ENCODE measurements at places on chromosomes 7 and 10. TPM values are rescaled to one million over a fixed set of nuclear protein-coding genes. Genes with fewer than 3 reads are reported as not detected.

- H3K27me3 ChIP-seq = no peaks in the 10 kb centered on the region
- no peaks in the 10 kb centered on the region for H3K4me1 ChIP-seq
- no peak overlapping the region for H3K4me3 ChIP-seq
- no peaks in the 10 kb centered on the region for H3K36me3 ChIP-seq
Observed at GRCh38 chr7:36100226-36100625, 52.8 kb upstream of the EEPD1 start.

DNA sequence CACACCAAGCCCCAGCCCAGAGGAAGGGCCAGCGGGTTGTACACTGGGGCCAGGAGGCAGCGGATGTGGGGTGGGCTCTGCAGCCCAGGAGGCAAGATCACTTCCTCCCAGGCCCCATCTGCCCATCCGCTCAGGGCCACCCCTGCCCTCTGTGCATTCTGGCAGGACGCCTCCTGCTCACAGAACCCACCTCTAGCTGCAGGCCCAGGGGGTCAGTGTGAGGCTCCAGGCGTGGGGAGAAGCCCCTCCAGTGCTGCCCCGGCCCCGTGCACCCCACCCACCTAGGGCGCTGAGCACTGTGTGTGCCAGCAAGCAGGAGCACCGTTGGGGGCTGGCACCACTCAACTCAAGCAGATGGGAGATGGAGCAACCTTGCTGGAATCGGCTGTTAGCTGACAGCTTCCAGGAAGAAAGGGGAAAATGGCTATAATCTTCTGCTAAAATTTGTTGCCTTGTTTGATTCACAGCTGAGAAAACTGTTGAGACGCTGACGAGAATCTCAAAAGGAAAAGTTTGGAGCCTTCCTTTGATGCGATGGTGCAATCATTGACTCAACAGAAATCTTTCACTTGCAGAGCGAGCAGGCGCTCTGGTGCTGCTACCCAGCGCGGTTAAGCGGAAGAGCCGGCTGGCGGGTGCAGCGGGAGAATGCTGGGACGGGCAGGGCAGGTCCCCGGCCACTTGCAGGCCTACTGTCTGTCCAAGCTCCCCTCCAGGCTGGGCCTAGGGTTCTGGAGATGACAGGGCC, 276.1 kb downstream of the ELFN1 start:
- no peak overlapping the region for H3K4me3 ChIP-seq
- H3K27me3 ChIP-seq = no peaks in the 10 kb centered on the region
- H3K4me1 ChIP-seq = peaks cover 47% of the 10 kb centered on the region
- H3K36me3 ChIP-seq = no peaks in the 10 kb centered on the region

Gene PIK3CG
- total RNA-seq = 21.2 TPM

- H3K27me3 ChIP-seq = no peaks in the 10 kb centered on the region
- H3K4me3 ChIP-seq = no peak overlapping the region
- no peak overlapping the region for H3K27ac ChIP-seq
- H3K36me3 ChIP-seq = no peaks in the 10 kb centered on the region
- no peaks in the 10 kb centered on the region for H3K4me1 ChIP-seq
Observed at GRCh38 chr10:120423431-120424197, 33.4 kb upstream of the PLPP4 start.

Gene TMEM236
- total RNA-seq = 0.06 TPM

- no peak overlapping the region for H3K4me3 ChIP-seq
- no peaks in the 10 kb centered on the region for H3K36me3 ChIP-seq
- H3K4me1 ChIP-seq = no peaks in the 10 kb centered on the region
- H3K27ac ChIP-seq = no peak overlapping the region
- no peaks in the 10 kb centered on the region for H3K27me3 ChIP-seq
Observed at GRCh38 chr10:124010024-124010423, 83.4 kb downstream of the CHST15 start.

Gene TMEM139
- total RNA-seq = 0.27 TPM

DNA sequence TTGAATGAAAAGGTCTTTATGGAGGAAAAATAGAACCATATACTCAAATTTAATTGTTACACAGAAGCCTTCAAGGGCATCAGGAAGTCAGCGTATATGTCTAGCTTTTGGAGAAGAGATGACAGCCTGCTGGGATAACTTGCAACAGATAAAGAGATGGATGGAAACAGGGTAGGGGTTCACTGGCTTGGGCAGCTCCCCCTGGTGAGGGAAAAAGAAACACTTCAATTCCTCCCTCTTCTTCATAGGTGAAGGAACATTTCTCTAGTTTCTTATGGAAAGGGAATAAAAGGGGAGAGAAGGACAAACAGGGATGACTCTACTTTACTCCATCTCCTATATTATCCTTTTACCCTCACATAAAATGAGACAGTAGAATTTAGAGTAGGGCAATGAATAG, 635.7 kb downstream of the PHTF2 start:
- no peak overlapping the region for H3K4me3 ChIP-seq
- H3K36me3 ChIP-seq = no peaks in the 10 kb centered on the region
- no peaks in the 10 kb centered on the region for H3K4me1 ChIP-seq
- H3K27me3 ChIP-seq = no peaks in the 10 kb centered on the region
- H3K27ac ChIP-seq = no peak overlapping the region

GRCh38 chr7:104862719-104863118, 151.3 kb upstream of the KMT2E start:
- peaks cover 9% of the 10 kb centered on the region for H3K4me1 ChIP-seq
- peaks cover 9% of the 10 kb centered on the region for H3K27me3 ChIP-seq
- H3K36me3 ChIP-seq = no peaks in the 10 kb centered on the region
- H3K4me3 ChIP-seq = no peak overlapping the region

Gene LRRC4
- 1.1 TPM for total RNA-seq

Gene OPN4
- total RNA-seq = not detected

DNA sequence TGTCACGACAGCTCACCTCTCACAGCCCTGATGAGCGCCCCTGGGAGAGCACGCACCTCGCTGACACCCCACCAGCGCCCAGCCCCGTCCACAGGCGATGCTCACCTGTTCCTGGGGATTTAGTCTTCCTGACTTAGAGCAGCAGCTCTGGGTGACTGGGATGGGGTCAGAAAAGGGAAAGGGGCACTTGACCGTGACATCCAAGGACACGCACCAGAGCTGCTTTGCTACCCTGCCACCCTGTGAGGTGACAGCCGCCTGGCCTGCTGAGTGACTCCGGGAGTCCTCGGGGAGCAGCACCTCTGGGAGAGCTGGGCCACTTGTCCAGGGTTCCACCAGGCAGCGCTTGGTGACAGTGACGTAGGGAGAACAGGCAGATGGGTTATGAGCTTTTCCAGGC, 148.2 kb downstream of the PRKAG2 start:
- no peak for DNase-seq
- peaks cover 3% of the 10 kb centered on the region for H3K36me3 ChIP-seq
- H3K27ac ChIP-seq = no peak overlapping the region
- no peaks in the 10 kb centered on the region for H3K4me1 ChIP-seq

Gene MEIG1
- total RNA-seq = not detected

Gene ODAD2
- total RNA-seq = not detected

DNA sequence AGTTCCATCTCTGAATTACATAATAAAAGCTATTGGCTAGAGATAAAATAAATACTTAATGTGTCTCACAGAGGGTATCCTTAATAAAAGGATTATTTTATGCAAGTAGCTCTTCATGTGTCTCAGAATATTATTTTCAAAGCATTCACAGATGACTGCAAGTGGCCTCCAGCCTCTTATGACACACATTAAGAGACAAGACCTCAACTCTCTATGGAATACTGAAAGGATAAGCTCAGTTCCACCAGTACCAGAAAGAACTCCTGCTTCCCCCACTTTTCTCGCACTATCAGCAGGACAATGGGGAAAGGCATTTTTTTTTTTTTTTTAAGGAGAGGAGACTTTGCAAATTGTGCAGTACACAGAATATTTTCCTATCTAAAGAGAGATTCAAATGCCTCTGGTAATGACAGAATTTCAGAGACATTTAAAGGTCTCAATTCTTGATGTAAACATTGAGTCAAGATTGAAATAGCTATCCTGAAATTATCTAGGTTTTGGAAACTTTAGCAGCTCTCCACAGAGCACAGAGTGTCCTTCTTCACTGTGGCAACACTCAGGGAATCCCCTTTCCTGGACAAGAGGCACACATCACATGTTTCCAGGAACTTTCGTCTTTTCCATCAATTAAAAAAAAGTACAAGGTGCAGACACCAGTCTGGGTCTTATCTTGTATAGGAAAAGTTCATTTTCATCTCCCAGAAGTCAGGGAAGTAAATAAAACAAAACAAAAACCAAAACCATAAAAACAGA, 122.0 kb upstream of the ANK3 start:
- H3K4me1 ChIP-seq = no peaks in the 10 kb centered on the region
- no peak overlapping the region for H3K27ac ChIP-seq
- no peaks in the 10 kb centered on the region for H3K27me3 ChIP-seq
- H3K36me3 ChIP-seq = no peaks in the 10 kb centered on the region
- H3K4me3 ChIP-seq = no peak overlapping the region
- no peak for DNase-seq

- no peaks in the 10 kb centered on the region for H3K36me3 ChIP-seq
- H3K4me1 ChIP-seq = peaks cover 7% of the 10 kb centered on the region
- DNase-seq = no peak
- H3K27ac ChIP-seq = no peak overlapping the region
- no peaks in the 10 kb centered on the region for H3K27me3 ChIP-seq
- H3K4me3 ChIP-seq = peak overlapping the region; percentile 53
Observed at GRCh38 chr7:101754424-101755159, 62.8 kb upstream of the CUX1 start.

Gene SSC4D
- not detected for total RNA-seq

GRCh38 chr10:43065234-43065633, 11.6 kb upstream of the RET start:
- H3K27ac ChIP-seq = no peak overlapping the region
- H3K36me3 ChIP-seq = no peaks in the 10 kb centered on the region
- H3K4me1 ChIP-seq = no peaks in the 10 kb centered on the region
- no peaks in the 10 kb centered on the region for H3K27me3 ChIP-seq

DNA sequence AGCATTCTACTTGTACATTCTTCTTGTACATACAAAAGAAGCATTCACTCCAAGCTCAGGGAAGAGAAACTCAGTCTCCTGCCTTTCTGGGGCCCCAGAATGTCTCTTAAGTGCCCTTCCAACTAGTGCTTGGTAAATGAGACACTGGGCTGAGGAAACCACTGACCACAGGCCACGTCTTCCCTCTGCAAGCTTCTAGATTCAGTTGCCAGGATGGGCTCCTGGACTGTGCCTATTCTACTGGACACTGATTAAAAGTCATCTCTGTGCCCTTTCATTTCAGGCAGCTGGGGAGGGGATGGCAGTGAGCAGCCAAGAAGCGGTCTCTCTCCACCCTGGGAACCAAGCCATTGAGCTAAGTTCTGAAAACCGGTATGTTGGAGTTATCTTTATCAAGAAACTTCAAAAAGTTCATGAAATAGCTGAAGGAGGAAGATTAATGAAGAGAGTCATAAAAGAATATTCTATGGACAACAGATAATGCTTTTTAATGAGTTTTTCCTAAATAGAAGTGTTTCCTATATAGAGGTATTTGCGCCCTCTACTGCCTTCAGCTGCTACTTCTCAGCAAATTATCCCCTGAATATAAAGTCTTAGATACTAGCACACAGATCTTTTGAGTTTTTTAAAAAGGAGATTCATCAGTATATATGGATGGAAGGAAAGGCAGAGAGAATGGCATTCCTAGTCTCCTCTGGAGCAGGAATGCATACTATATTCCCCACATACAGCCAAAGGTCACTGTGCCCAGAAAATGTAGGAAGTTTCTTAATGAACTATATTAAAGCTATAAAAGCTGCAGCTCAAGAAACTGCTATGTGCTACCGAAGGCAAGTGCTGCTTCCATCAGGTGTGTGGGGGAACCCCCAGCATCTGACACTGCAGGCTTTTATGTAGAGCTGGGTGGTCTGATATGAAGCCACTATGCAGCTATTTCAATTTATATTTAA, 8.4 kb upstream of the IFIT1B start:
- H3K4me1 ChIP-seq = peaks cover 7% of the 10 kb centered on the region
- no peak overlapping the region for H3K27ac ChIP-seq
- no peaks in the 10 kb centered on the region for H3K36me3 ChIP-seq
- no peak overlapping the region for H3K4me3 ChIP-seq

DNA sequence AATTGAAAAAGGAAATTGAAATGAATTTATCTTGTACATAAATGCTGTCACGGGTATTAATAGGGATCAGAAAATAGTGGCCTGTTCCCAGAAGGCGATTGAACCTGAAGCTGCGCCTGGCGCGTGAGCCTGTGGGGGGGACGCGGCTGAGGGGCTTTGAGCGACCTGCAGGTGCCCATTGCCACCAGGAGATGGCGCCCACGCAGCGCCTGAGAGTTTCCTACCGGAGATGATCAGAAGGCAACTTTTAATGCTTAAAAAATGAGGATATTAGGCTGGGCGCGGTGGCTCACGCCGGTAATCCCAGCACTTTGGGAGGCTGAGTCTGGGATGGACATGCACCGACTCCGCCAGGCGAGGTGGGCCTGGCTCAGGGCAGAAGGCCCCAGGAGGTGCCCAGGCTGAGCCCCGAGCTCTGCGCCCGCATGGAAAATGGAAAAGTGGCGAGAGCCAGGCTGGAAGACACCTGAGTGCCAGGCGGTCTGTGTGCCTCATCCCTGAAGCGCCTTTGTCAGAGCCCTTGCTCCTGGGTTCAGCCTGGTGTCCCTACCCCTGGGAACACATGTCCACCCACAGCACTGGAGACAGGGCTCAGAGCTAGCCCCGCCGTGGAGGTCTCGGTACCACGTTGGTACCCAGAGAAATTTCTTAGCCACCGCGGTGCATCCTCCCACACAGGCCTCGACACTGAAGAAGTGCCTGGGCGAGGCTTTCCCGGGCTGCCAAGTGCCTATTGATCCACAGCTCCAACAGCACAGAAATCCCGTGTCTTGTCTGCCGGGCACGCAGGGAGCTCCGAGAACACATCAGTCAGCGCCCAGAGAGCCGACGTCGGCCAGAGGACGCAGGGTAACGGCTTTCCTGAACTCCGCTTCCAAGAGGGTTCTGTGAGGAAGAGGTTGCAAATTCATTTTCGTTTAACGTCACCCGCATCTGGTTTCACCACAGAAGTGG, 117.4 kb downstream of the INPP5A start:
- peaks cover 44% of the 10 kb centered on the region for H3K36me3 ChIP-seq
- no peak overlapping the region for H3K4me3 ChIP-seq
- no peak overlapping the region for H3K27ac ChIP-seq
- peak; percentile 31 for DNase-seq

DNA sequence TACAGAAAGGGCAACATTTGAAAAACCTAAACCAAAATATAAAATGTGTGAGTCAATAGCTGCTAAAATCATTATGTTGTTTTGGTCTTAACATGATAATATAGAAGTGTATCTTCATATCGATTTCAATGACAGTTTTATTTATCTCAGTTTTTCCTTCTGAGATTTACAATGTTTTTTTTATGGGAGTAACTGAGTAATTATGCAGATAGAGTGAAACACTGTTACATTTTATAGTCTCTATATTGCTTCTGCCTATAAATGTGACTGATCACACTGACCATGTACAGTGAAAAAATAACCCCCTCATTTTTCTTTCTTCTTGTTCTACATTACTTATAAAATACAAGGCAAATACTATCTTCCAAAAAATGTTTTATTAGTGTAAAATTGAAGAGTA, 81.6 kb downstream of the ETV1 start:
- no peak for DNase-seq
- H3K36me3 ChIP-seq = no peaks in the 10 kb centered on the region
- H3K4me3 ChIP-seq = no peak overlapping the region
- peaks cover 15% of the 10 kb centered on the region for H3K4me1 ChIP-seq

All from CD4-positive, alpha-beta T cell (primary cell).